ENCODE measurements at places on chromosomes 5 and 9.

- DNase-seq = no peak
Measured at GRCh38 chr5:31937703-31938102, 236.4 kb downstream of the GOLPH3 start.

- no peak for DNase-seq
Measured at GRCh38 chr5:40502736-40503135, 177.0 kb upstream of the PTGER4 start.

DNA sequence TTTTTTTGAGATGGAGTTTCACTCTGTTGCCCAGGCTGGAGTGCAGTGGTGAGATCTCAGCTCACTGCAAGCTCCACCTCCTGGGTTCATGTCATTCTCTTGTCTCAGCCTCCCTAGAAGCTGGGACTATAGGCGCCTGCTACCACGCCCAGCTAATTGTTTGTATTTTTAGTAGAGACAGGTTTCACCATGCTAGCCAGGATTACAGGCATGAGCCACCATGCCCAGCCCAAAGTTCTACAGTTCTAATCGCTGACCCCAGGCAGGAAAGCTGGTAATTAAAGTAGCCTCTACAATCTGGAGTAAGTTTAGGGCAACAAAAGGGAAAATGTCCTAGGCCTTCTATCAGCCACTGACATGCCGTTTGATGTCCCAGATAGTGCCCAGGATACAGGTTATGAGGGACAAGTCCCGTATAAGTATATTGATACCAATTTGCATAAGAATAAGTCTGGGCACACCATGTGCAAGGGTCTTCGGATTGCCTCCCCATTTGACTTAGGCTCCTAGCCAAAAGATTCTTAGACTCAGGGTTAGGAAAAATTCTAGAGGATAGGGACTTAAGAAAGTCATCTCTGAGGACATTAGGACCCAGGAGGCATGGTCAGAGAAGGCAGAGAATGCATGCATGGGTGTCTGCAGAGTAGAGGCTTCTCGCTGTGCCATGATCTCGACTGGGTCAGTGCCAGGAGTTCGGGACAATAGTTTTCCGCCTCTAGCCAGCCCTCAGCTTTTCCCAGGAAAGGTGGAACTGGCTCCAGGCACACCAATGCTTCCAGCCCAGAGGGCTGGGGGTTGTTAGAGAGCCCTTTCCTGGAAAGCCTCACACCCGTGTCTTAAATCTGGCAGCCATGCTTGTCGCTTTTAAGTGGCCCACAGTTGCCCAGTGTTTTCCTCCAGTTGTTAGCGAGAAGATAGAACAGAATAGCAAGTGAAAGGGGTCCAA lies 1111.1 kb downstream of the TAF11L14 start:
- peak; percentile 65 for DNase-seq

GRCh38 chr5:77064040-77064439 lies 23.0 kb downstream of the ZBED3 start:
- no peak for DNase-seq

DNA sequence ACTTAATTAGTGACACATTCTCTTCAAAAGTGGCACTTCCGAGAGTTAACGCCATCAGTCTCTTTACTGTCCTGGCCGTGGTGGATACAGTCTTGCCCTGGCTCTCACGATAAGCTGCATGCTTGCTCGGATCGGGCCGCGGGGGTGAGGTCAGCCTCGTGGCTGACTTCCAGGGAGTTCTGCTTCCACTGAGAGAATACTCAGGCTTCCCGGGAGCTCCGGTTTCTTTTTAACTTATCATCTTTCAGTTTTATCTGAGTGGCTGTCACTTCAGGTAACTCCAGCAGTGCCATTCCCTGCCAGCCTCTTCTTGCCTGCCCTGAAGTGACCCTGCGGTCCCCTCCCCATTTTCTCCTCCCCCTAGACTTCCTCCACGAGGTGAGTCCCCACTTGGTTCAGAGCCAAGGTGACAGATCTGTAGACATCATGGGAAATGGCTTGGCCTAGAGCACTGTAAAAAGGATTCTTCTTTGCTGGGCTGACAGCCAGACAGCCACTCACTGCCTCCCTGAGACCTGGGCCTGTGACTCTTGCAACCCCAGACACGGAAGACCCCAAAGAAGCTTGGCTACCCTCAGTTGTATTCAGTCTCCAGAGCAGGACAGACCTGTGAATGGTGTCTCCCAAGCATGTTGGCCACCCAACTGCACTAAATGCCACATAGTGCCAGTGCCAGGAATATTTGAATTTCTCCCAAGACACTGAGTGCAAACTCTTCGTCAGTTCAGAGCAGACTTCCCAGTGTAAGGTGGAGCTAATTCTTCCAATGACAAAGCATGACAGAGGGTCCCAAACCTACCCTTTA lies 95.1 kb downstream of the DAPK1 start:
- DNase-seq = no peak

DNA sequence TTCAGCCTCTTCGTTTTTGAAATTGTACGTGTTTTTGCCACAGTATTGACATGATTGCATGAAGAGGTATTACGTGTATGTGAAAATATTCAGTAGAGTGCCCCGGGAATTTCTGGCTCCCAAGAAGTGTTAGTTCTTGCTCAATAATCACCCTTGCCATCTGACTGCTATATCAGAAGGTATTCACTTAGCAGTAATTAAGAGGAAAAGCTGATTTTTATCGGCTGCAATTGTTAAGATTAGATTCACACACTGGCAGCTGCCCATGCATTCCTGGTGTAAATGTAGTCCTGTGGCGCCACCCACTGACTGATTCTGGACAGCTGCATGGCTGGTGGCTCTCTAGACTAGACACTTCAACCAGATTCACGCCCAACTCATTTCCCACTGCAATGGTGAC lies 440.1 kb upstream of the ADAMTS16 start:
- DNase-seq = peak; percentile 67
